Stimulated activated CD4-positive, alpha-beta T cell treated with anti-CD3 and anti-CD28 coated beads, Interleukin-4, amount 100 ng/mL, for 24 hours (primary cell): ENCODE measurements at places on chromosomes 6 and 20.

- DNase-seq = no peak
These were observed 5.9 kb upstream of the MRS2 start for GRCh38 chr6:24396824-24397223.

DNA sequence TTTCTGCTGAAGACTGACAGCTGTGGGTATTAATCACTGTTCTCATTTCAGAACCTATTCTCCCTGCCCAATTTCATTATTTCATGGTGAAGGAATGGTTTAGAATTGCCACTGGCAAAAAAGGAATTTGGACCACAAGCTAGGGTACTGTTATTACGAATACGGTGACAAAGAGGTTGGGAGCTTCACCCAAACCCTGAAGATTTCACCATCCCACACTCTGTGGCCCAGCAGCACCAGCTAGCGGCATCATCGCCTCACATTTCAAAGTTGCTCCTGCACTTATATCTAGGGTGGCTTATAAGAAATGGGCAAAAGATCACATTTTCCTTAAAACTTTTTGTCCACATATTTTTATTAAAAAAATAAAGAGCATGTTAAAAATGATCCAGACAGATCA, 236.1 kb downstream of the SYNDIG1 start:
- DNase-seq = no peak

GRCh38 chr6:157033428-157034140, 256.4 kb downstream of the ARID1B start:
- DNase-seq = no peak

DNA sequence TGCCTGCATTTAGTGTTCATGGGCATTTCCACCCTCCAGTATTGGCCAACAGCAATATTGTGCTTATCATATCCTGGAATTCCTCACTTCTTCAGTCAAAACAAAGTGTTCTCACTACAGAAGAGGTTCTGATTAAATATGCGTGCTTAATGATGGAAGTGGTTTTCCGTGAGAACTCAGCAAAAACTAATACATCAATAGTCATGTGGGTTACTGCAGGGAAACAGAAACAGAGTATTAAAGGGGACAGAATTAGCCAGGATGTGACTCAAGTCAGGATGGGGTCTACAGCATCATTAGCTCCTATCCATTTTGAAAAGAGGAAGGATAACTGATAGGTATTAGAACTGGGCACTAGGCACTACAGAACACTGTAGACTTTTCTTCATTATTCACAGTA, 384.6 kb downstream of the CDKAL1 start:
- DNase-seq = no peak

- no peak for DNase-seq
These were observed 84.5 kb downstream of the DNAH8 start for GRCh38 chr6:38799529-38800184.

- no peak for DNase-seq
These were observed 64.5 kb upstream of the TASP1 start for GRCh38 chr20:13703265-13703664.

- DNase-seq = no peak
These were observed 96.9 kb downstream of the JPH2 start for GRCh38 chr20:44089987-44090674.

DNA sequence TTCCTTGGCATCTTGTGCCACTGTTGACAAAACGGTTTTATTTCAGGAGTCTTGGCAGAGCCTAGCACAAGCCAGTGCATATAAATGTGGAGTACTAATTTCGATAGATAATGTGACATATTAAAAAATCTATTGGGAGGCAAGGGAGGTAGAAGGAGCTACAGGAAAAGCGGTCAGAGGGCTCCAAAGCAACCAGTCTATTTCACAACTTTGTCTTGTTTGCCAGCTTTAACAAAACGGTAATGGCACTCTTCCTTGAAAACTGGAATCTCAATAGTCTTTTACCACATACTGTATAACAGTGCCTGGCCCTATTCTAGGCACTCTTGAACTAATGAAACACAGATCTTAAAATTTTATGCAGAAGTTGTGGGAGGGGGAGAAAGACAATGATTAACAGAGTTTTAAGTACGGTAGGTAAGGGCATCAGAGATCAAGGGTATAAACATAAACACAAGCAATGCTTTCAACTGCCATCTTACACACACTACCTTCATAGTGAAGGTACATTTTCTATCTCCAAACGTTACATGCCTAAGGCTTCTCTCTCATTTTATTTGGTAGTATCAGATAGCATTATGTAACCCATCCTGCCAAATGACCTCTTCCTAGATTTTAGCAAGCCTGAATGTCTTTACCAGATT, 33.5 kb upstream of the SYNCRIP start:
- DNase-seq = no peak

DNA sequence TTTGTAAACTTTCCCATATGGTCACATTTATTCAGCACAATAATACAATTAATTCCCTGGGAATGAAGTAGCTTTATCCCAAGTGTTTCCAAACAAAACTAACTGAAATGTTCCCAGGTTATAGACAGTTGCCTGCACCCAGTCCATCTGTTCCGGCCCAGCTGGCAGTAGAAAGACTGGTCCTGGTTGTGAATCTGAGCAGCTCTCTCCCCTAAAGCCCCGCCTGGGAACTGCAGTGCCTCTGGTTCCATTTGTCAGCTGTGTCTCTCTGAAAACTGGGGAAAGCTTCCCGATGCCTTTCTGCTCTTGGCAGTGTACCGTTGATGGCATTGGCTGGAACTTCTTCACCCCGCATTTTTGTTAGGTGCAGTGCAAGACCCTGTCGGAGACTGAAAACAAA, 8.7 kb downstream of the MTHFD1L start:
- no peak for DNase-seq

GRCh38 chr6:17484201-17484849, 90.9 kb downstream of the CAP2 start:
- no peak for DNase-seq

GRCh38 chr20:42611889-42612837, 577.5 kb downstream of the PTPRT start:
- DNase-seq = no peak
